ENCODE measurements at places on chromosomes 13 and 19.

- DNase-seq: peak; percentile 67
Observed at GRCh38 chr19:41548954-41549688, 26.8 kb upstream of the CEACAM21 start.

DNA sequence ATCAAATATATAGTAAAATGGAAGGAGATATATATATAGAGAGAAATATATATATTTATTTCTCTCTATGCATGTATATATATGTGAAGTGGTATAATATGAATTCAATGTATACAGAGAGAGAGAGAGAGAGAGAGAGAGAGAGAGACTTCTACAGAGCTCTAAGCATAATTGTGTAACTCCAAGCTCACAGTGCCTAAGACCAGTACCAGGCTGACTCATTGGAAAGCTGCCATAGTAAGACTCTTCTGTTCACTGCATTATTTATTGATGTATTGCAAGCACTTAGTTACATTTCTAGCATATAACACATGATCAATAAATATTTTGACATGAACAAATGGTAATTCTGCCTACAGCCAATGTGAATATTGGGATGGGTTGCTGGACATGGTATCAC lies 1734.7 kb downstream of the SLITRK1 start:
- DNase-seq: no peak

DNA sequence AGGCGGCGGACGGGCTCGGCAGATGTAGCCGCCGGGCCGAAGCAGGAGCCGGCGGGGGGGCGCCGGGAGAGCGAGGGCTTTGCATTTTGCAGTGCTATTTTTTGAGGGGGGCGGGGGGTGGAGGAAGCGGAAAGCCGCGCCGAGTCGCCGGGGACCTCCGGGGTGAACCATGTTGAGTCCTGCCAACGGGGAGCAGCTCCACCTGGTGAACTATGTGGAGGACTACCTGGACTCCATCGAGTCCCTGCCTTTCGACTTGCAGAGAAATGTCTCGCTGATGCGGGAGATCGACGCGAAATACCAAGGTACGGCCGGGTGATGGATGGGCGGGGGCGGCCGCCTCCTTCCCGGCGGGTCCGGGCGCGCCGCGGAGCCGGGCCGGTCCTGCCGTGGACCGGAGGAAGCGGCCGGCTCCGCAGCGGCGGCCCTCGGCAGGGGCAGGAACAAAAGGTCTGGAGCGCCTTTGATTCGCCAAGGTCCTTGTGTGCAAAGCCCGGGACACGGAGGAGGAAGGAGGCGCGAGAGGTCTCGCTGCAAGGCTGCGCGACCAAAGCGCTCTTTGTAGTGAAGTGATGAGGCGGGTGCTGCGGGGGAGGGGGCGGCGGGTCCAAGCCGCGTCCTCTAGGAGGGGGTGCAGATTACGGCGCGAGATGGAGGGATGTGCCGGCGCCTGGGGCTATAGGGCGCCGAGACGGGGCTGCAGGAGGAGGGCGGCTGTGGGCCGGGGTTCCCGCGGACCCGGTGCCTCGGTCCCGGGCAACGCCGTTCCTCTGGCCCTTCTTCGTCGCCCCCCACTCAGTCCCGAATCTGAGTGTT lies 689 bp downstream of the ING1 start:
- DNase-seq: peak; percentile 67

- DNase-seq: no peak
Observed at GRCh38 chr13:52118595-52118994, 10.3 kb downstream of the NEK5 start.

DNA sequence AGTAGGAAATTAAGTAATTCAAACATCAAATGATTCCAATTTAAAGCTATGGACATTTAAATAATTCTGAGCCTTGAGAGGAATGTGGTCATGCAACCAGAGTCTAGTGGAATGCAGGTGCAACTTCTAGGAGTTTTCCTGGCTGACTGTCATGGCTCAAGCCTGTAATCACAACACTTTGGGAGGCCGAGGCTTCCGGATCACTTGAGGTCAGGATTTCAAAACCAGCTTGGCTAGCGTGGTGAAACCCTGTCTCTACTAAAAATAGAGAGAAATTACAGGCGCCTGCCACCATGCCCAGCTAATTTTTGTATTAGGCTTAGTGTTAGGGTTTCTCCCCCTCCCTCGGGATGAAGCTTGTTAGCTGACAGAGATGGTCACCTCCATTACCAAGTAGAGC lies 6.4 kb downstream of the ZNF808 start:
- no peak for DNase-seq

DNA sequence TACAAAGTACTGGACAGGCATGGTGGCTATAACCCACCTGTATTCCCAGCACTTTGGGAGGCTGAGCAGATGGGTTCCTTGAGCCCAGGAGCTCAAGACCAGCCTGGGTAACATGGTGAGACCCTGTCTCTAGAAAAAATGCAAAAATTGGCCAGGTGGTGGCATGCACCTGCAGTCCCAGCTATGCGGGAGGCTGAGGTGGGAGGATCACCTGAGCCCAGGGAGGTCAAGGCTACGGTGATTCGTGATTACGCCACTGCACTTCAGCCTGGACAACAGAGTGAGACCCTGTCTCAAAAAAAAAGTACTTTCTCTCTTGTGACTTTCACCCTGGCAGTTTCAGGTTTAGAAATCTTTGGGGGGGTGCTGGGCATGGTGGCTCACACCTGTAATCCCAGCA lies 11.2 kb upstream of the RAB8A start:
- DNase-seq: no peak

DNA sequence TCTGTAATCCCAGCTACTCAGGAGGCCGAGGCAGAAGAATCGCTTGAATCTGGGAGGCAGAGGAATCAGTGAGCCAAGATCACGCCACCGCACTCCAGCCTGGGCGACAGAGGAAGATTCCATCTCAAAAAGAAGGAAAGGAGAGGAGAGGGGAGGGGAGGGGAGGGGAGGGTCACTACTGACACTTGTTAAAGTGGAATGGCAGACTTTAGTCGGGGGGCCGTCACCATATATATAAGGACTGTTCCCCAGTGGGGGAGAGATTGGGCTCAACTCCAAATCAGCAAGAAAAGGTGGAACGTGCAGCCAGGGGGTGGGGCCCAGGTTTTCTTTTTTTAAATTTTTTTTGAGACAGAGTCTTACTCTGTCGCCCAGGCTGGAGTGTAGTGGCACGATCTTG lies 26.2 kb downstream of the TPT1 start:
- no peak for DNase-seq

DNA sequence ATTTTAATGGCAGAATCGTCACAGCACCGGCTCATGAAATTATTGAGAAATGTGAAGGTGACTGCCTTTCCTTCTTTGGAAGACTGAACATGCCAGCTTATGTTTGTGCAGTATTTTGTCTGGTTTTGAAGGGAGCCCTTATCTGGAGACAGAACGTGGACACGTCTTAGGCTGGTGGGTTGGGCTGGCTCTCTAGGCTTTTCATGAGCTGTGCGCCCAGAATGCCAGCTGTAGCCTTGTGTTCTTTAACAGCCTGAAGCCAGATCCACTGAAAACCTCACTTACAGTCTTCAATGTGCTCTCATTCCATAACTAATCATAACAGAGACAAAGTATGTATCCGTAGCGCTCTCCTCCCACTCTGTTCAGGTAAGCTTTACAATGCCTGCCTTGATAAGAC lies 184.4 kb upstream of the HTR2A start:
- no peak for DNase-seq

DNA sequence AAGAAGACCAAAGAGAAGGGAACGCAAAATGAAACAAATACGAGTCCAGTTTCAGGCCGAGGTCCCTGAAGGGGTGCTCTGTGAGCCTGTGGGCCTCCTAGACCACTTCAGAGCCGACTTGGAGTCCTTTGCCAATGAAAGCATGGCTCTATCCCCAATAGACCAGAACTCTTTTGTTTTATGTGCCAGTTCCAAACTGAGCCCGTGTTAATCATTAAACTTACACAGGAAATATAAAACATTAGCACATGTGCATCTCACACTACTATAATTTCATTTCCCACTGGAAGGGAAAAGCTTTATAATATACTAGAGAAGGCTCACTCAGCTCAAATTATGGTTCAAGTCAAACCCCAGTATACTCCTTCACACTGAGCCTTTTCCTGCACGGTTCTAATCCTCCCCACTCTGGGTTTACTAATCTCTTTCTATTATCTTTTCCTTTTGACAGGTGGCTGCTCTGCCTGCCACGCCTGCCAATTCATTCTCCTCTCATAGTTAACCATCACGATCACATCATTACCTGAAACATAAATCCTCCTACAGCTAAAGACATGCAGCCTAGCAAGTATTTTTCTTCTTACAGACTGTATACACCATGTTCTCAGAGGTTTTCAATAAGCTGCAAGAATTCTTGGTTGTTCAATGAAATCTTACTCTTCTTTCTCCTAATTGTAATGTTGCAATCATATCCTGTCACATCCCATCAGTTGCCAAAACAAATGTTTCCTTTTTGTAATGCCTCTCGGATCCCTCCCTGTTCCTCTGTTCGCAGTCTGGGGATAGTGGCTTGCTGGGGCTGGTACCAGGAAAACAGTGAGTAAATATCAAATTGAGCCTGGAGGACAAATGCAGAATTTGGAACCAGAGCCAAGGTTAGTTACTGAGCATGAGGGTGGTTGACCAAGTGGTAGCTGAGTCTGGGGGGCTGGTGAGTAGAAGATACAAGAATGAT lies 18.8 kb upstream of the WASF3 start:
- no peak for DNase-seq

GRCh38 chr19:28509079-28509895 lies 703.7 kb downstream of the UQCRFS1 start:
- DNase-seq: no peak

DNA sequence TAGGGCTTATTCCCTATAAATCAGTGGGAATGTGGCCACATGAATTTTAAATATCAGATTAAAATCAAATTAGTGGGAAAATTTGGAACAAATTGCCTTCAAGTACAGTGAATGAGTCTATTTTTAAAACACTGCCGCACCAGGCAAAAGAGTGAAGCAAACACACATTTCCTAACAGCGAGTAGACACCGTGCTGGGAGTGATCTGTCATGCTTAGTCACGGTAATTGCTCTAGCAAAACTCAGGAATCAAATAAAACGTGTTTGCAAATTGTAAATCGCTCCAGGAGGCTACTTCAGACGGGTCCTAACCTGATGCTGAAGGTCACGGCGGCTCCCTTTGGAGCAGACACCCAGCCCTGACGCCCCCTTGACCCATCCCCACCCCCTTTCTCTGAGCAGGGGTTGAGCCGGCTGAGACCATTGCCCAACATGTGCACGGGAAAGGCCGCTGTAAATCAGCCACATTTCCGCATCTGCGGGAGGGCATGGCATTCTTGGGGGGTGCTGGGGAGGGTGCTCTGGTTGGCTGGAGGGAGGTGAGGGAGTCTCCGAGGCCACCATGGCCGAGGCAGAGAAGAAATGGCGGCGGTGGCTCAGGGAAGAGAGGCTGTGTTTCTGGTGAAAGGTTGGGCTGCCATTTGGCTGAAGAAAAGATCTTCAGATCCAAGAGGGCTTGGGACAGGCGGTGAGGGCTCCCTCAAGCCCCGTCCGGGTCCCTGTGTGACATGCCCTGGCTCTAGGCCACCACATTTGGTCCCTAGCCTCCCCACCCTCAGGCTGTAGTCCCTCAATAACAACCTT lies 8.9 kb downstream of the CEBPA start:
- DNase-seq: peak; percentile 83

GRCh38 chr13:110468986-110469495 lies 92.5 kb downstream of the RAB20 start:
- DNase-seq: no peak

DNA sequence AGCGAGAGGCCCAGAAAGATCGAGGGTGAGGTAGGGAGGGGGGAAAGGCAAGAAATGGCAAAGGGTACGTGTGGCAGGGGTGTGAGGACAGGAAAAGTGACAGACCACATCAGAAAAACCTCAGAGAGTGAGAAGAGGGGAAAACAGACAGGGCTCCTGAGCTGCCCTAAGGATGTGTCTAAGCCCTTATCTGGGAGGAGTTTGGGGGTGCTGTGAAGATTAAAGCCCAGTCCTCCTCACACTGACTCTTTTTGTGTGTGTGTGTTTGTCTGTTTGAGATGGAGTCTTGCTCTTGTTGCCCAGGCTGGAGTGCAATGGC lies 703 bp upstream of the PTH2 start:
- no peak for DNase-seq

- no peak for DNase-seq
Observed at GRCh38 chr13:114288157-114288591, 6.8 kb downstream of the UPF3A start.

- DNase-seq: peak; percentile 4
Observed at GRCh38 chr19:23823952-23824389, 65.3 kb upstream of the ZNF681 start.

DNA sequence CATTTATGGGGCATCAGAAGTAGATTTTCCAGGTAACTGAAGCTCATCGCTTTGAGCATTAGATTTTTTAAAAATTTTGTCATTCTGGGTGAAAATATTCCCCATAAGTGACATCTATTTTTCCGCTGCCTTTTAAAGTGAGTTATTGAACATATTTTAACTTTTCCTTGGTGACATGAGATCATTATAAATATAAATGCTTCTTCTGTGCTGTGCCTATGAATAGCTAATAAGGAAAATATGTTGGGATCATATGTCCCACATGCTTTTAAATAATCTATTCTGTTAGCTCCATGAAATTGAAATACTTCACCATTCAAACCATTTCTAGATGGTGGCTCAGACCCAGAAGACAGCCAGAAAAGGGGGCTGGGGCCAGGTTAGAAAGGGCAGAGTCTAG lies 14.1 kb downstream of the ATP7B start:
- DNase-seq: peak; percentile 57

DNA sequence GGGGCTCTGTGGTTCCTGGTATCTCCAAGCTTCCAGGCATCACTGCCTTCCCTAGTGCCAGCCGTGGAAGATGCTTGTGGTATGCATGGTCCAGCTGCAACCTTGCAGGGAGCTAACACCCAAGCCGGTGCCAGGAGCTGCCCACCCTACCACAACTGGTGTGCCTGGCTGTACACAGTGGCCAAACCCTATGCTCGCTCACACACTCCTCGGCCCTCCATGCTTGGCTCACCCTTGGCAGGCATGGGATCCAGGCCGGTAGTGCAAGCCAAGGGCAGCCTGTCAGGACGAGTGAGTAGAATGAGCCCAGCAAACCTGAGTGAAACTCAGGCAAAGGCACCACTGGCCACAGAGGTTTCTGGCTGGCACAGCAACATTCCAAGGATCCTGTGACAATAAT lies 1676.0 kb downstream of the SLITRK1 start:
- no peak for DNase-seq

DNA sequence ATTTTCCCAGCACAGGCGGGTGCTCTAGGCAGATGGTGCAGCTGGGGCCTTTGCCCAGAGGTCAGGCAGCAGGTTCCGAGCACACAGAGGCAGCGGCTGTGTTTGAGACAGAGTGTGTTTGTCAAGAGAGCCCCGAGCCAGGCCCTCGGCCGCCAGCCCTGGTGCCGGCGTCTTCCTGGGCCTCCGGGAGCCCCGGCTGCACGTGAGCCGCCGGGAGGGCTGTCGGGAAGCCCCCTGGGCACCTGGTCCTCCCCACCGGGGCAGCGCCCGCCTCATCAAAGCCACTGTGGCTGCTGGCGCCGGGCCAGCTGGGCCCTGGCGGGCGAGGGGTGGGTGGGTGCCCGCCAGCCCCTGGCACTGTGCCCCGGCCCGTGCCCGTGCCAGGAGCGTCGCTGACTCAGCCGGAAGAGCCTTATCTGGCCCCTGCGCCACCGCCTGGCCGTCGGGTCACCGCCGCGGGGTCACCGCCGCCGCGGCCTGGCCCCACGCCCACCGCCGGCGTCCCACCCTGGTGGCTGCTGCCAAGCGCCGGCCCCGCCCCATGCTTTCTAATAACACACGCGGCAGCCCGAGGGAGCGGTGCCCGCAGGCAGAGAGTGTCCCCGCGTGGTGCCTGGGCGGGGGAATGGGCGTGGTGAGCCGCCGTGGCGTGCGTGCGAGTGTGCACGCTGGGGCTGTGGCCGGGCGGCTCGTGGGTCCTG lies 14.9 kb downstream of the ARID3A start:
- DNase-seq: peak; percentile 73
